ENCODE measurements at places on chromosomes 6 and 20.

- DNase-seq = no peak
Measured at GRCh38 chr6:2549834-2550233, 200.9 kb downstream of the MYLK4 start.

GRCh38 chr6:288866-289265, 3.4 kb upstream of the DUSP22 start:
- no peak for DNase-seq

GRCh38 chr6:138400326-138400725, 3.7 kb upstream of the HEBP2 start:
- no peak for DNase-seq

DNA sequence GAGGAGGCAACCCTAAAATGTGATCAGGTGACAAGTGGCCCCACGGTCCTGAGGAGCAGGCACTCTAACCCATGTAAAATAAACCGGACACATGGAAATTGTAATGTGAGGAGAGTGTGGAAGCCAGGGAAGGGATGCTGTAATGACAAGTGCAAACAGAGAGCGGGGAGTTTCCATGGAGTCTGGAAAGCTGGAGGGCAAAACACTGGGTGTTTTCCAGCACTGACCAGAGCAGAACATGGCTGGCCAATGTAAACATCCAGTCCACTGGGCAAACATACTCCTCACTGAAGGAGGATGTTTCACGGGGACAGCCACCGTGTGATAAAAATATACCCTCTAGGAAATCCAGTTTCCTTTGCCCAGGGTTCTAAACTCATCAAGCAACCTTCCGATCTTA, 219.0 kb upstream of the JARID2 start:
- no peak for DNase-seq

GRCh38 chr6:14070457-14070856, 47.1 kb upstream of the CD83 start:
- no peak for DNase-seq

GRCh38 chr20:24969186-24970029, 20.3 kb downstream of the CST7 start:
- DNase-seq = no peak

DNA sequence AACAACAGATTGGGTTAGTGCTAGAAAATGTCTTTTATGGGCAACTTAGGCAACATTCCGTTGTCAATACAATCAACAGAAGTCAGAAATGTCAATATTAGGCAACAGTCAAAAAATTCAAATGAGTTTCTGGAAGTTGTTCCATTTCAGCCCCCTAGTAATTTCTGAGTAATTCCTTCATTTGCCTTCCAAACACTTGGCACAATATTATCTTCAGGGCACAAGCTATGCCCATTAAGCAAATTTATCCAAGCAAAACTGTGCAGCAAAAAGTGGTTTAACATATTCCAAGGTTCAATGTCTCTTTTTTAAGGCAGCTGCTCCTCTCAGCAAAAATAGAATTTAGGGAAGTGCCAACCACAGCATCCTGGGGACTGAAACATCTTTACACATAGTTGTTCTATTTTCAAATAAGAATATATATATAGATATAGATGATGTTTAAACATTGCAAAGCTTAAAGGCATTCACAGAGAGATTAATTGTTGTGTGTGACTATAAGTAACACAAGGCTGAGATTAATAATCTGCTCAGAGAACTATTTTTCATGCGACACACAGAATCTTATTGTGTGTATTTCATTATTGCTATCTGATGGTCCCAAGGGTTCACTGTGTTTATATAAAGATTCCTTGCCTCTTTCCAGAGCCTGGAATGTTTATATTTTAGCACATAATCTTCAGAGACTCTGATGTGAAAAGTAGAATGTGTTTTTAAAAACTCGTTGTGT, 75.2 kb upstream of the ADTRP start:
- DNase-seq = no peak

DNA sequence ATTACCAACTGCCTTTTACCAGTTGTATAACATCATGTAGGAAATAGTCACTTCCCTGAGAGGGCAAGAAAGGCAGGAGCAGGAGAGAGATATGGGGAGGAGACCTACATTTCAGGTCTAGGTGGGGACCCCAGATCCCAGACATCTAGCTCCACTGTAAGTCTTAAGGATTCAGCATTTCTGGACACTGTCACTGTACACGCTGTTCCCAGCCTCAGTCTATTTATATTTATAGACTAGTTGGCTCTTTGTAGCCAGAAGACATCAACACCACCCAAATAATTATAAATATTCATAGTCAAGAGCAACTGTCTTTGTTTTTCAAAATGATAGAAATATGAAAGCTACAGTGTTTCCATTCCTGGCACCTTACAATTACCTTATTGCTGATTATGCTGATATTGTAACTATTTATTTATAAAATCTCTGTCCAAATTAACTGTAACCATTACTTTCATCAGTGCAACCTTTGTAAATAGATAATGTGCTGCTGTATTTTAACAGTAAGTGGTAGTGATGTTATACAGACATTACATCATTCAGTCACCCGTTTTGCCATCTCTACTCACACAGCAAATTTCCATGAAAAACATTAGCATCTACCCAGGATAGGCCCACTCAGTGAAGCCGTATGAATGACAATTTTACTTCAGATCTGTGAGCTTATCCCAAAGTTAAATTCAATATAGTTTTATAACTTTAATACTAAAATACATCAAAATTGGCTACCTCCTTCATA, 162.8 kb downstream of the PTPRK start:
- DNase-seq = no peak

GRCh38 chr6:48111575-48111974, 578 bp upstream of the PTCHD4 start:
- DNase-seq = no peak

DNA sequence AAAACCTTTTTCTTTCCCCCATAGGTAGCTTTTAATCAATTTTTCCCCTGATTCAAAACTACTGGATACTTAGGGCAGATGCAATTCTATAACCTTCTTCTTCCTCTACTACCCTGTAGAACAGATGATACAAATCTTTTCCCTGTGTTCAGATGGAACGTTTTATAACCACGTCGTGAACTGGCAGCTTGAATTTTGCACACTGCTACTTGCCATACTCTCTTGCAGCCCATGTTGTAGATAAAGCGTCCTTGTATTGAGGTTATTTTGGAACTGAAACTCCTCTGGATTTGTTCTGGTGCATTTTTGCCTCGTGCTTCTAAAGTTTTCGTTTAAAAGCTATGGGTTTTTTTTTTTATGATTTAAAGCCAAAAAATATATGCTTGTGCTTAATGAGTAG, 440.2 kb downstream of the RFPL4B start:
- no peak for DNase-seq

GRCh38 chr20:57435105-57435497, 43.9 kb downstream of the RBM38 start:
- no peak for DNase-seq

DNA sequence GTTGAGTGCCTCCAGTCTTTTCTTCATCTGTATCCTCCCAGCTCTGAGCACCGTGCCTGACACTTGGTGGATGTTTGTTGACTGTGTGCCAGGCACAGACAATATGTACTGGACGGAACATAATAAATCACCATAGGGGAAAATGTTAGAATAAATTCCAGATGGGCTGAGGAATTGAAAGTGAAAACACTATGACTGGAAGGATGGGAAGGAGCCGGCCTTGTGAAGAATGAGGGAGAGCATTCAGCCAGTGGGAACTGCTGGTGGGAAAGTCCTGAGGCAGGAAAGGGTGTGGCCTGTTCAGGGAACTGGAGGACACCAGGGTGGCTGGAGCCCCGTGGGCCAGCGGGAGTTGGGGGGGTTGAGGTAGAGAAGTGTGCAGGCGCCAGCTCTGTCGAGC, 75.4 kb downstream of the MTHFD1L start:
- DNase-seq = no peak

DNA sequence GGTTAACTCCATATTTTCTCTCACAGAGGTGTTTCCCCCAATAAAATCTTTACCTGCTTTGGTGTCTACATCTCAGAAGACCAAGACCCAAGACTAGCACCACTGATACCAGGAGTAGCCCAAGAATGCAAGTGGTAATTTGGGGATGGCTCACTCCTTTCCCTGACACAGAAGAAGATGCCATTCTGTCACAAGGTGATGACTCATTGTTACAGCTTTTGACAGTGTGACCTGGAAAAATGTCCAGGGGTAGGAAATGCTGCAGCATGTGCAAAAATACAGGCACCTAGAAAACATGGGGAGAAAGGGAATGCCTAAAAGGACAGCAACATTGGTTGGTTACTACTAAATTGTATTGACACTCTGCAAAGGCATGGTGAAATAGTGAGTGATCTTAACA, 254.0 kb upstream of the GJE1 start:
- DNase-seq = no peak

DNA sequence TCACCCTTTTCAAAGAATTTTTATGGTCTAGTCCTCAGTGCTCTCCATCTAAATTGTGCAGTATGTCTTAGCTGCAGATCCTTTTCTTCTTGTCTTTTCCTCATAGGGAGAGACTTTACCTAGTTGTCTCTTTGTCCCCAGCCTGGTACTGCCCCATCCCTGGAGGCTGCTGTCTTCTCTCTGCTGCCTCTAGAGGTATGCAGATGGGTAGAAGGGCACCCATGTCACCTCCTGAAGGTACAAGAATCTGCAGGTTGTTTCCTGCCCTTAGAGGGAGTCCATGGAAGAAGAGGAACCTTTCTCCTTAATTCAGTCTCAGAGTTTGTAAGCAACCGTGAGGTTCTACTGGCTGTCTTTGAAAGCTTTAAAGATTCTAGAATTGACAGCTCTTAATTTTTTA, 39.1 kb downstream of the MCM8 start:
- no peak for DNase-seq

DNA sequence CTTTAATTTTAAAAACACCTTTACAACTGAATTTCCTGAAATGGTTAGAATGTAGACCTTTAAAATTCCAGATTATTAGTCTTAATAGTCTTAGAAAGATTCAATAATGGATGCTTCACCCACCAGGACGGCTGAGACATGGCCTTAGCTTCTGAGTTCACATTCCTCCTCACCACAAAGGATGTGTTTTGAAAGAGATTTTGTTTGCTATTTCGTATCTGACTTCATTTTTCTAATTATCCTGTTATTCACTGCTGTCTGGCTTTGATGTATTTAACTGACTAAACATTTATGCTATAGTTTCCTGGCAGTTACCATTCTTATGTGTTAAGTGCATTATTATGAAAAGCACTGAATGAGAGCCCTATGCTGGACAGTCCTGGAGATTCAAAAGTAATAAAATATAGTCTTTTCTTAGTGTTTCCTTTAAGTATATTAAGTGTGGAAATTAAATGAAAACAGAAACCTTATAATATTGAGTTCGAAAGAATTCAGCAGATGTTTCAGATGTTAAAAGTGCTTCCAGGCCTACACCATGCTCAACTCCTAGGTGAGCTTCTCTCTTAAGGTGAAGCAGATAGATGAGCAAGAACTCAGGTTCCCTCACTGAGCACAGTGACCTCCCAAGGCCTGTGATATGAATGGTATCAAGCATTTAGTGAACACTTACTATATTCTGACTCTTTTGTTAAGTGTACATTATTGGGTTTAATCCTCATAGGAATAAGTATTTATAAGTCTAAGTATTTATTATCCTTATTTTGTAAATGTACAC, 40.3 kb downstream of the MAP3K4 start:
- no peak for DNase-seq

DNA sequence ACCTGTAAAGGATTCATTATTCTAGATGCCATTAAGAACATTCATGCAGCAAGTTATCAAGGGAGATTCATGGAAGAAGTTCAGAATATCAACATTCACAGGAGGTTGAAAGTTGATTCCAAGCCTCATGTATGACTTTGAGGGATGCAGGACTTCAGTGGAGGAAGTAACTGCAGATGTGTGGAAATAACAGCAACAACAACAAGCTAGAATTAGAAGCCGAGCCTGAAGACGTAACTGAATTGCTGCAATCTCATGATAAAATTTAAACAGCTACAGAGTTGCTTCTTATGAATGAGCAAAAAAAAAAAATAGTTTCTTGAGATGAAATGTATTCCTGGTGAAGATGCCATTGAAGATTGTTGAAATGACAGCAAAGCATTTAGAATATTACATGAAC, 73.3 kb upstream of the NXT1 start:
- DNase-seq = no peak

- no peak for DNase-seq
Measured at GRCh38 chr6:143125455-143125854, 64.8 kb downstream of the AIG1 start.

GRCh38 chr6:90256698-90257485, 39.8 kb downstream of the BACH2 start:
- DNase-seq = no peak

GRCh38 chr6:155887421-155887820, 431.8 kb upstream of the NOX3 start:
- no peak for DNase-seq

GRCh38 chr6:33243476-33243875, 28.2 kb downstream of the VPS52 start:
- DNase-seq = no peak

DNA sequence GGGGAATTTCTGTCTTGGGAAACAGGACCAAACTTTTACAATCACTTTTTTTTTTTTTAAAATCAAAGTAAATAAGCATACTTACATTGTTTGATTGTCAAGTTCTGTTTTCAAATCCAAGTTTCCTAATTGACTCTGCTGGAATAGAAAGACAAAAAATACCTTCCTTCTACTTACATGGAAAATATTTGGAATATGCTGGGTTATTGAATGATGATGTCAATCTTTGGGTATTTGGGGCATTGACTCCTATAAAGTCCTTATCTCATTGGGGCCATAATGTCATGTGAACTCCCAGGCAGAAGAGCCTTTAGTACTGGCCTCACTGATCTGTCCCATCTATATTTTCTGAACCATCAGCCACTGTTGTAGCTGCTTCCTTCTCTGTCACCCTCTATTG, 122.6 kb upstream of the NOX3 start:
- no peak for DNase-seq

DNA sequence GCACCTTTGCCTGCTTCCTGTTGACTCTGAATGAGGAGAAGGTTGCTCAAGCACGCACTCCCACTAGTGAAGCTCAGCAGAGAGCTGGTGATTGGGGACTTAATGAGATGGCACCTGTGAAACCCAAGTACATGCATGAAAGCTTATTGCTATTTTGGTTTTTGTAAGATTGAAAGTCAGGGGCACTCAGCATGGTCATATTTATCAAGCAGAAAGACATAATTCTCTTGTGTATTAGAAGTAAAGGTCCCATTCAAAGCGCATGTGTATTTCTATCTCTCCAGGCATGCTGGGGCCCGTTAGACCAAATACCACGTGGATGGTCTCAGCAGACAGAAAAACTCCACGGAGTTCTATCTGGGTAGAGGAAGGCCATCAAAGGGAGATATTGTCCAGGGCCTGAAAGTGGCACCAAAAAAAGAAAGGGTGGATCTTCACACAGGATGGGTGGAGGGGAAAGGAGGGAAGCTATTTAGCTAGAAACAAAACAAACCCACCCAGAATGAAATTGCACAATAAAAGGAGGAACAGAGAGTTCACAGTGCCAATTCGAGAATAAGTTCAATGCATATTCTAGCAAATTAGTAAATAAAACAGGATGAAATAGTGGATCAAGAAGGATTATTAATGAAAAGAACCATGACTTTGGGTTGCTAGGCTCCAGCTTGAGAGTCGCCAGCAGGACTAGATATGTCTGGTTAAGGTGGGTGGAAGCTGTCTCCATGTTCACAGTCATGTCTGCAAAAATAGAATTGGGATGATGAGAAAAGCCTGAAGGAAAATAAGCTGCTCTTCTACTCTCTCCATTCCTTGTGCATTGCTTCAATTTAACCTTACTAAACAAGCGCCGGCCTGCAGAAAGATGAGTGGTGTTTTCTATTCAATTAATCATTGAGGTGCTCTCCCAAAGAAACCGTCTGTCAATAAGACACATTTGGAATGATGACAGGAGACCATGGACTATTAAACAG, 224.9 kb upstream of the DTNBP1 start:
- DNase-seq = no peak

- DNase-seq = no peak
Measured at GRCh38 chr20:53723621-53724020, 130.0 kb upstream of the ZNF217 start.
